ENCODE measurements at places on chromosomes 5 and 9.
A peak's percentile ranks its signal among the peaks of the same experiment; 100 is the strongest.

DNA sequence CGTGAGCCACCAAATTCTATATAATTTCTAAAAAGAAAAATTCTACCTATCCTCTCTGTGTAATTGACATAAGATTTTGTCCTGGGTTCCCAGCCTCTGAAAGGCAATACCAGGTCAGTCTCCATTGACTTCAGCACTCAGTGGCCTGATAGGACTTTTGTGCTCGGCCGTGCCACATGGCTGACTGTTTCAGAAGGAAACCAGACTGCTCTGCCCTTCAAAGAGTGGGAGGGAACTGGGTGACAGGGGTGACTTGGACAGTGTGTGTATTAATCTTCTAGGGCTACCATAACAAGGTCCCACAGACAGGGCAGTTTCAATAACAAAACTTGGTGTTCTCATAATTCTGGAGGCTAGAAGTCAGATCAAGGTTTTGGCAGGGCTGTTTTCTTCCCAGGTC, 43.0 kb downstream of the ARHGAP26 start:
- H3K27me3 ChIP-seq: no peaks in the 10 kb centered on the region
- no peaks in the 10 kb centered on the region for H3K36me3 ChIP-seq
- no peak overlapping the region for H3K27ac ChIP-seq
- DNase-seq: no peak
- peaks cover 29% of the 10 kb centered on the region for H3K4me1 ChIP-seq

DNA sequence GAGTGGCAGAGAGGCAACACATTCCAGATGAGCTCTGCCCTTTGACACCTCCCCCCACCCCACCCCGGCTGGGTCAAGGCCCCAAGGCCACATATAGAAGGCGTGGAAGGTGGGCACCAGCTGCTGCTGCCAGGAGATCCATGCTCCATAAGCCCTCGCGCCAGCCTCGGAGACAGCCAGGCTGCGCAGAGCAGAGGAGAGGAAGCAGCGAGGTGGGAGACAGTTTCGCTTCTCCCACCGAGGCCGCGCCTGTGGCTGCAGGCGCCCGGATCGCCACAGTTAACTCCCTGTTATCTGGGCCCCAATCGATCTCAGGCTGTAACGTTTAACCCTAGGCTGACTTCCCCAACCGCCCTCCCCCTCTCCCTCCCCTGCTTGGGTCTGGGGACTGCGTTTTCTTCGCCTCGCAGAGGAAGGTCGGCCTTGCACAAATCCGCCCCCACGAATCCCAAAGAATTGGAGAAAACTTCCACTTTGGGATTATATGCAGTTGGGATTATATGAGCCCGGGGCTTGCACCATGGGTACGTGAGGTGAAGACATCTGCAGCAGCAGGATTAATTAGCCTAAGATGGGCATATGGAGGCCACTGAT, 1.1 kb upstream of the CXXC5 start:
- peak overlapping the region; percentile 24 for H3K27ac ChIP-seq
- DNase-seq: peak; percentile 54
- H3K27me3 ChIP-seq: no peaks in the 10 kb centered on the region
- peak overlapping the region; percentile 97 for H3K4me3 ChIP-seq
- H3K36me3 ChIP-seq: no peaks in the 10 kb centered on the region
- H3K4me1 ChIP-seq: peaks cover 52% of the 10 kb centered on the region

GRCh38 chr5:180869587-180869986, 8.5 kb upstream of the ZFP62 start:
- no peak overlapping the region for H3K27ac ChIP-seq
- no peaks in the 10 kb centered on the region for H3K36me3 ChIP-seq
- peaks cover 6% of the 10 kb centered on the region for H3K4me1 ChIP-seq

DNA sequence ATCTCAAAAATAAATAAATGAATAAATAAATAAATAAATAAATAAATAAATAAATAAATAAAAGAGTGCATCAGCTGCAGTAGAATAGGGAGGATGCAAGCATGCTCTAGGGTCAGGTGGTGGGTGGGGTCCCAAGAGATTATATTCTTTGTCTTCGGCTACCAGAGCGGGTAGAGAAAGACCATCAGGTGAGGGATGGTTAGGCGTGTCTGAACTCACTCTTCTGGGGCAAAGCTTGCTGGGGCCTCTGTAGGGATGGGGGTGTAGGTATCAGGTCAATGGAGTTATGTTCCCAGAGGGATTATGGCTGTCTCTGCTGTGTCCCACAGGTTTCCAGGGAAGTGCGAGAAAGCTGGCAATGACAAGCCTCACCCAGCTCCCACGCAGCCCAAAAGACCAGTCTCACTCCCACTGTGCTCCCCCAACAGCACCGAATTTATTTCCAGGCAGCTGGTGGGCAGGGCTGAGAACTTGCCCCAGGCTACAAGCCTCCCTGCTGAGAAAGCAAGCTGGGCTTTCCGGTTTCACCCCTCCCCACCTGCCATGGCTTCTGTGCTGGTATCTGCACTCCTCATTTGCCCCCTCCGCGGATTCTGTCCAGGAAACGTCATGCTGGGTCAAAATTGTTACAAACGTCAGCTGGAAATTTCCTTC, 180.8 kb downstream of the LURAP1L start:
- no peak overlapping the region for H3K4me3 ChIP-seq
- H3K4me1 ChIP-seq: peaks cover 4% of the 10 kb centered on the region
- DNase-seq: no peak
- H3K27ac ChIP-seq: peak overlapping the region; percentile 80
- no peaks in the 10 kb centered on the region for H3K27me3 ChIP-seq

DNA sequence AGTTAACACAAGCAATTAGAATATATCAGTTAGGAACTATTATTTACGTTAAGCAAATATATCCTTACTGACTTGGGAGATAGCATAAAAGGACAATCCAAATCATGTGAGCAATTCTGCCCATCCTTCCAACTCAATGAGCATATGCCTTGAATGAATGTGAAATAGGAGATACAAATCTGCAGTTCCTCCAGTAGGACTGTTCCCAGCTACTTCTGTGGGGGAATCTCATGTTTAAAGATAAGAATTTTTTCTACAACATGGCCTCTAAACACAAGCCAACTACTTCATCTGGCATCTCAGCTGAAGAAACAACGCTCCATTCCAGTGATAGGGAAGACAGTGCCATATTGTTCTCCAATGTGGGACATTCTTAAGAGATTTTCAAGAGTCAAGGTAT, 110.7 kb upstream of the NIPBL start:
- no peak overlapping the region for H3K27ac ChIP-seq
- no peaks in the 10 kb centered on the region for H3K4me1 ChIP-seq
- no peak for DNase-seq
- H3K4me3 ChIP-seq: no peak overlapping the region
- H3K36me3 ChIP-seq: no peaks in the 10 kb centered on the region

DNA sequence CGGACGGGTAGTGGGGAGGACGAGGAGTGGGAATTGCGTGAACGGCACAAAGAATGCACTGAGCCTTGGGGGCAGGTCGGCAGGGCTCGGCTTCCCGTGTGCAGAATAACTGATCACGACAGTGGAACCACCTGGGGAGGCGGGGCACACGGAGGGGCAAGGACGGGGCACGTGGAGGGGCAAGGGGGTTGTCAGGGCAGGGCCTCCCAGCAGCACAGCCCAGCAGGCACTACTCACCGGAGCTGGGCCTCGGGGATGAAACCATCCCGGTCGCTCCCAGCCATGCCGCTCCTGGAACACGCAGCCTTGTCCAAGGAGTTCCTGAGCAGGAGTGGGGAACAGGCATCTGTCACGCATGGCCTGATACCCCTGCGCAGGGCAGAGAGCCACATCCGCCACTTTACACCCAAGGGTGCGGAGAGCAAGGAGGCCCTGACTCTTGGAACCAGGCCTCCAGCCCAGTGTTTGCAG, 33.4 kb downstream of the SARDH start:
- H3K4me1 ChIP-seq: peaks cover 22% of the 10 kb centered on the region
- no peak for DNase-seq
- no peak overlapping the region for H3K27ac ChIP-seq
- H3K4me3 ChIP-seq: no peak overlapping the region
- no peaks in the 10 kb centered on the region for H3K27me3 ChIP-seq

GRCh38 chr9:105425816-105426433, 21.9 kb upstream of the FSD1L start:
- no peak overlapping the region for H3K27ac ChIP-seq
- no peak overlapping the region for H3K4me3 ChIP-seq
- no peaks in the 10 kb centered on the region for H3K4me1 ChIP-seq
- H3K36me3 ChIP-seq: no peaks in the 10 kb centered on the region
- no peaks in the 10 kb centered on the region for H3K27me3 ChIP-seq
